ENCODE measurements at places on chromosomes 4 and X. TPM values are rescaled to one million over a fixed set of nuclear protein-coding genes. Genes with fewer than 3 reads are reported as not detected.
A peak's percentile ranks its signal among the peaks of the same experiment; 100 is the strongest.

Gene DIPK2B
- total RNA-seq = not detected

DNA sequence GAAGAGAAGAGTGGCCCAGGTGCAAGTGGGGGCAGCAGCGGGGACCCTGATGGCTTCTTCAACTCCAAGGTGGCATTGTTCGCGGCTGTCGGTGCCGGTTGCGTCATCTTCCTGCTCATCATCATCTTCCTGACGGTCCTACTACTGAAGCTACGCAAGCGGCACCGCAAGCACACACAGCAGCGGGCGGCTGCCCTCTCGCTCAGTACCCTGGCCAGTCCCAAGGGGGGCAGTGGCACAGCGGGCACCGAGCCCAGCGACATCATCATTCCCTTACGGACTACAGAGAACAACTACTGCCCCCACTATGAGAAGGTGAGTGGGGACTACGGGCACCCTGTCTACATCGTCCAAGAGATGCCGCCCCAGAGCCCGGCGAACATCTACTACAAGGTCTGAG is 11.4 kb downstream of the EFNB1 start:
- DNase-seq = no peak

Gene AREG
- 1.5 TPM for total RNA-seq

Gene OSTC
- total RNA-seq = 240 TPM

DNA sequence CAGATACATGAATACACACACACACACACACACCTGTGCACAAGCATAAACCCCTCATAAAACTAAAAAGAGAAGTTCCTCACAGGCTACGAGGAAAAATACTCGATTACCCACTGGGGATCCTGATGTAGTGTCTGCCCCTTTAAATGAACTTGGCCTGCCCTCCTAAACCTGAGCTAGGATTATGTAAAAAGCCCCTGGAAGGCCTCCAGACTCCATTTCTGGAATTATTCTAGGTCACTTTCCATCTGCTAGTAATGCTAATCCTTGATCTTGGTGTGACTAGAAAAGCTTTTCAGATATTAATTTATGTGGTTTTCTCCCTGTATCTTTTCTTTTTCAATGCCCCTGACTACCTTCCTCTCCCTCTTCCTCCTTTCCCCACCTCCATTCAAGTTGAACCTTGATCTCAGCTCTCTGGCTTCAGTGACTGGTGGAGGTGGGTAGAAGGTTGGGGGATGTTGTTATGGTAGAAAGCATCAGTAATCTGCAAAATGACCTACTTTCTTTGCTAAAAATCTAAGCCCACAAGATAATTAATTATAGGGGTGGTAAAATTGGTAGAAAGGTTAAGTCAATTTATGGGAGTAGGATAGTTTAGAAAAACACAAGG is 25.5 kb upstream of the ZNF330 start:
- no peak for DNase-seq

DNA sequence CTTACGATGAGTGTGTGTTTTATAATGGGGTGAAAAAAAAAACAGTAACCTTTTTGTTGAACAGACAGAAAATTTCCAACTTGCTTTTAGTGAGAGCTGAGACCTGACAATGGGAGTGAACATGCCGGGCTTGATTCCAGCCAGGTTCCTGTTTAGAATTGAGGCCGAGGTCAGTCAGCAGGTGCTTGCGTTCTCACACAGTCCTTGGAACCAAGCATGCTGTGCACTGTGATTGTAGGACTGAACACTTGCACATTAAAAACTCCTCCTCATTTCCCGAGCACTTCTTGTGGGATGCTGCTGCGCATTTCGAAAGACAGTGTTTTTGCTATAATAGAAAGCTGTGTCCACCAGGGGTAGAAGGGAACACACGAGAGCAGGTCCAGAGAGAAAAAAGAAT is 51.8 kb downstream of the TMEM131L start:
- DNase-seq = no peak

GRCh38 chrX:101931136-101931487 is 715 bp downstream of the ZMAT1 start:
- DNase-seq = no peak

DNA sequence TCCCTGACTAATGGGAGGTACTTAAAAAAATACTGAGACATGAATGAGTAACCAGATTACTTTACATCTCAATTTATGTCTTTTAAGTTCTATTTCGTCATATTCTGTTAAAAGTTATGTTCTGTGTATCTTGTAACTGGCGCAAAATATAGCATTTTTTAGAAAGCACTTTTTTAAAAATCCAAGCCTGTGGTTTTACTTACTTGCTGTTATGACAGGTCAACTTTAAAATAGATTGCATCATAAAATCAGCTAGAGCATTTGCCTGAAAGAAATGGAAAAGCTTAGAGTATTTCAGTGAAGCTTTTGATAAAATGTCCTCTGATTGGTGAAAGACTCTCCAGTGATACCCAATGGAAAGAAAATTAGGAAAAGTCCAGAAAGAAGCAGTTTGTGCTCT is 1892.3 kb upstream of the TENM3 start:
- no peak for DNase-seq

Gene PROM1
- 34.5 TPM for total RNA-seq

DNA sequence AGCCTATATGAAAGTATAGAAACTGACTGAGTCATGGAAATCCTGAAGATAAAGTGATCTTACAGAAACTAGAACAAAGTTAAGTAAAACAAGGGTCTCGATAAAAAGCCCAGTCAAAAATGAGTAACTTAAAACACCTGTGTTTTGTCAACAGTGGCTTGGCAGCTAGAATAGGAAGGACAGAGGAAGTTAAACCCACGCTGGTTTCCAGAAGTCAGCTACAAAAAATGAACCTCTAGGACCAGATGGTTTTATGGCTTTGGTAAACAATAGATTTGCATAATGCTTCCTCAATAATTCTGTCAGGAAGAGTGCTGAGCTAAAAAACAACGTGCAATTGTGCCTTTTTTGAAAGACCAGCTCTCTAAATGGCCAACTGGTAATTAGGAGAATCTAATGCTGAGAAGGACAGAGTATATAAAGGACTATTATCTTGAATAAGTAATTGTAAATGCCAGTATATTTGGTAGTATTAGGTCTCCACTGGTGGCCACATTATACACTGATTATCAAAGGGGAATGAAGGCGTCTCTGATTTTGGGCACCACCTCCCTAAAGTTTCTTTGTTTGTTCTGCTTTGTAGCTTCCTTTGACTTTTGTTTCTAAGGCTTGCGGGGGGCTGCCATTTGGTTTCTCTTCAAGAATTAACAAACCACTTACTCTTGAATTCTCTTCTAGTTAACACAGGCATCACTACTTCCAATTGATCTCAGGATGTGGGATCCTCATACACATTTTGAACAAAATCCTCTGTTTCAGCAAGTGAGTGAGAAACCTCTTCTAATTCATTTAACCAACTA is 72.2 kb upstream of the PPP3CA start:
- peak; percentile 75 for DNase-seq

DNA sequence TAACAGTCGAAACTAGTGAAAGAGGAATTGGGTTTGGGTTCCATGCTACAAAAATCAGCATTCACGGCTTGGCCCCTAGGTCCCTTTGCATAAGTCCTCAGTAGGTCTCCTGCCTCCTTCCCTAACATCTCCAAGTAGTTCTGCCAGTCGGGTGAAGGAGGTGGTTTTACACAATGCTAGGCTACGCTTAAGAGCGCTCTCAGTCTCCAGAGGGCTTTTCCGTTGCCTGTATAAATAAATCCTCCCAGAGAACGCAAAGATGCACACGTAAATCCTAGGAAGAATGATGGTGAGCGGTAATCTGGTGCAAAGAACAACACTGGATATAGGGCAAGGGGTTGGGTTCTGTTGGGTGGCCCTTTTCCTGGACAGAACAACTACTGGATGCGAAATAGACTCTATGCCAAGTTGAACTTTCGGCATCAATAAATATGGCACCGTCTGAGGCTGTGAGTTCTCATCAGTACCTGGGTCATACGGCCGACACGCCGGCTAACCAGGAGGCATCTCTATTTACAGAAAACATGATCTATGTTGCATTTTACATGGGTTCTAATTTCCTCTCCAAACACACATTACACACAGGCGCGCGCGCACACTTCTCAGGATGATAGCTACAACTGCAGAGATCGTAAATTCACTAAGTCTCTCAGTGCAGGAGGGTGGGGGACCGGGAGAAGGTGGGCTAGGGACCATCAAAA is 1.3 kb downstream of the CAMK2D start:
- DNase-seq = peak; percentile 52

- peak; percentile 87 for DNase-seq
These were observed 19.7 kb upstream of the ABCG2 start for GRCh38 chr4:88177983-88178625.
